ENCODE measurements at places on chromosomes 7 and 10.
A peak's percentile ranks its signal among the peaks of the same experiment; 100 is the strongest.

DNA sequence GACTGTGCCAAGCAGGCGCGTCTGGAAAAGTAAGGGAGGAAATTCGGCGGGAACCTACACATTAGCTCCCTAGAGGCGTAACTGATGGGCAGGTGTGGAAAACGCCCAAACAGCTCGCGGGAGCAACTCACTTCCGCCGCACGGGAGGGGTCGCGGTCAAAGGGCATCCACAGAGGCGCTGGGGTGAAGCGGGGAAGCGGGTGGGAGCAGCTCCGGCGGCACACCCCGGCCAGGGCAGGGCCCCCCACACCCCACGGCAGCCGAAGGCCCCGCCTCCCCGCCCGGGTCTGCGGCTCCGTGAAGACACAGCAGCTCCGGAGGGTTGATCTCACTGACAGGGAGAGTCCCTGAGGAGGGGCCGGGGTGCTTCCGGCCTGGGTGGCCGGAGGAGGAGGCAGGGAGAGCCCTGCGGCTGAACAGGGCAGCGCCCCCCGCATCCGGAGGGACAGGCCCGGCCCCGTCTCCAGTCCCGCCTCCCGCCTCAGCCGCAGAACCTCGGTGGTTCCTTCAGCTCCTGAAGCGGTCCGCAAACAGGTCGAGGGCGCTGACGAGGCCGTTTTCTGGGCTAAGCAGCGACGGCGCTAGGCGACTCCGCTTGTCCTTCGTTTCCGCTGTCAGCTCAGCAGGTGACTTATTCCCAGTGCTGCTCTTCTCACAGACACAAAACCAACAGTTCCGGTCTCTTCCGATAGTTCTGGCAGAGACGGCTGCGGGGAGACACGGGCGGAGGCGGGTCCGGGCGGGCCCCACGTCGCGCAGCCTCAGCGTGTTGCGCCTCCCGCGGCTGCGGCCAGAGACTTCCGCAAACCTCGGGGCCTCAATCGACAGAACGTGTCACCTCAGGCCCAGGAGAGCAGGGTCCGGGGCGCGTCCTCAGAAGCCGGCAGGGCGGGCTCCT, 276.1 kb downstream of the DNAJB6 start:
- DNase-seq, result no peak

DNA sequence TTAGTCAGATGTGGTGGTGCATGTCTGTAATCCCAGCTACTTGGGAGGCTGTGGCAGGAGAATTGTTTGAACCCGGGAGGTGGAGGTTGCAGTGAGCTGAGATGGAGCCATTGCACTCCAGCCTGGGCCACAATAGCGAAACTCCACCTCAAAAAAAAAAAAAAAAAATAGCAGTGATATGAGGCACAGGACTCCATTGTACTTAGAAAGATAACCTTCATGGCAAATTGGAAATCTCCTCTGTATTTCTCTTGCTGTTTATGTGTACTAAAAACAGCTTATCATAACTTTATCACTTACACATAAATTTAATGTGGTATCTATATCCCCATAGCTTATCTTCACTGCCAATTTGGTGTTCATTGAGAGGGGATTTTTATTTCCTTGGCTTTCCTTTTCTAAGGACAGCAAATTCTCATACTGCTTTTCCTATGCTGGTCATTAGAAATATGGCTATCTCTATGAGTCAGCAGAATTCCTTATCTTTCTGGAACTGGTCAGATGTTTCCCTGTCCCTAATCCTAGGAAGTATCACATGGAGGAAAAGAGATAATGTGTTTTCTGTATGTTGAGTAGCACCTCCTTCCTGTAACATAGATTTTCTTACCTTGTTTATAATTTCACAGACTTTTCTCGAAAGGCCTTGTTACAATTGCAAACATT, 40.6 kb upstream of the ZEB1 start:
- DNase-seq, result no peak

- no peak for DNase-seq
These were observed 897.8 kb upstream of the PHF14 start for GRCh38 chr7:10075866-10076265.

GRCh38 chr7:111264981-111265380, 174.1 kb downstream of the LRRN3 start:
- DNase-seq, result no peak

GRCh38 chr10:124565565-124566221, 104.1 kb downstream of the LHPP start:
- DNase-seq, result peak; percentile 81

GRCh38 chr7:92727755-92728154, 108.6 kb downstream of the CDK6 start:
- DNase-seq, result no peak

GRCh38 chr7:25894902-25895791, 256.9 kb upstream of the NFE2L3 start:
- no peak for DNase-seq

DNA sequence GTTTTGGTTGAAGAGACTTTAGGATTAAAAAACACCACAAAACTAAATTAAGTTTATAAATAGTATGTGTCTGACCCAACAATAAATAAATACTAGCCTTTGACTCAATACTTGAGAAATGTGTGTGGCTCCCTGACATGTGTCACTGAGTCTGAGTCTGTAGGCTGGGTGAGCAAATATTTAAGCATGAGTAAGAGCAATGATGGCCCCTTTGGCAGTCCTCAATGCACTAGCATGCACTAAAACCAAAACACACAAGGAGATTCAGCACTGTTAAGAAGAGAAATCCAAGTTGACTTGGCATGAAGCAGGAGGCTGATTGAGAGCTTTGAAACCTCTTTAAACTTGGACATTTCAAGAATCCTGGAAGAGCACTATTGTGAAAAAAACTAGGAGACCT, 37.1 kb downstream of the CCDC71L start:
- DNase-seq, result no peak

- no peak for DNase-seq
These were observed 97.7 kb downstream of the TMEM130 start for GRCh38 chr7:98771941-98772603.

DNA sequence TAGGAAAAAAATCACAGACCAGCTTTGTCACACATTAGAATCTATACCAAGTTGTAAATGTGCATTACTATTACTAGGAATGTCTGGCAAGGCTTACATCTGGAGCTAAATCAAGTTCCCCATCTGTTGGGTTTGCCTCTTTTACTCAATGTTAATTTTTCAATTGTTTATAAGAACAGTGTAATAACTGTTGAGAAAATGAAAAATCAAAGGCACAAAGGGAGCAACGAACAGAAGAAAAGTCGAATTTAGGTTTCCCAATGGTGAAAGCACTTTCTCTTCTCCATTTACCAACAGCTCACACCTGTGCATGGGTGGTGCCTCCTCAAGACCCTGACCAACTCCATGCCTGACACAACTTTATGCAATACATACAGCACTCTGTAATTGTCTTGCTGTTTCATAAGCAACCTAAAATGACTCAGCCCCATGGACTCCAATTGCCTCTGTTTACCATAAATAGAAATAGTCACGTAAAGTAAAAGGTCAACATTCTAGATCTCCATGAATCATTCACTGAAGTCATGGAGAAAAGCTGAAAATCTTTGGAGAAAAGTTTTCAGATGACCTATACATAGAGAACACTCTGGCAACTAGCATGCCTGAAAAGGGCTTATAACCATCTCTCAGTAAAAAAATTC, 95.5 kb upstream of the KCNIP2 start:
- no peak for DNase-seq

- DNase-seq, result no peak
These were observed 189.6 kb downstream of the COBL start for GRCh38 chr7:51126813-51127617.

- DNase-seq, result no peak
These were observed 129.1 kb downstream of the SEPTIN14 start for GRCh38 chr7:55733241-55734140.

GRCh38 chr7:13041368-13041988, 354.0 kb downstream of the ARL4A start:
- DNase-seq, result no peak

DNA sequence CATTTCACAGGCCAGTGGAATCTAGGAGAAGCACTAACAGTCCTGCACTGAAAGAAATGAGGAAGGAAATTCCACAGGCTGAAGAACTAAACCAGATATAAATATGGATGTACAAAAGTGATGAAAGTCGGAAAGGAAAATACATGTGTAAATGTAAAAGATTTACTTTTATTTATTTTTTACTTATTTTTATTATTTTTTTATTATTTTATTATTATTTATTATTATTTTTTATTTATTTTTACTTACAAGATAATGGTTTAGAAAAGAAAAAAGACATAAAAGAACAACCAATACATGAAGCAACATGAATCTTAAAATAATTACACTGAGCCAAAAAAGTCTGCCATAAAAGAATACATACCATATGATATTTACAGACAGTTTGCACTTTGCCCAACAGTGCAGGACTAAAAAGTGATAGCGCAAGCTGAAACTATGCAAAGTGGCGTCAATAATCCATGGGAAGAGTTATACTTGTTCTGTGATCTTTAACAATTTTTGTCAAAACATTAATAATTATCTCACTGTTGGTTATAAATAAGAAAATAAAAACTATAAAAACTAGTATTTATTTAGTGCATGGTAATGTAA, 317.8 kb upstream of the MKI67 start:
- no peak for DNase-seq

- DNase-seq, result no peak
These were observed 210.5 kb downstream of the TWIST1 start for GRCh38 chr7:18906901-18907300.

DNA sequence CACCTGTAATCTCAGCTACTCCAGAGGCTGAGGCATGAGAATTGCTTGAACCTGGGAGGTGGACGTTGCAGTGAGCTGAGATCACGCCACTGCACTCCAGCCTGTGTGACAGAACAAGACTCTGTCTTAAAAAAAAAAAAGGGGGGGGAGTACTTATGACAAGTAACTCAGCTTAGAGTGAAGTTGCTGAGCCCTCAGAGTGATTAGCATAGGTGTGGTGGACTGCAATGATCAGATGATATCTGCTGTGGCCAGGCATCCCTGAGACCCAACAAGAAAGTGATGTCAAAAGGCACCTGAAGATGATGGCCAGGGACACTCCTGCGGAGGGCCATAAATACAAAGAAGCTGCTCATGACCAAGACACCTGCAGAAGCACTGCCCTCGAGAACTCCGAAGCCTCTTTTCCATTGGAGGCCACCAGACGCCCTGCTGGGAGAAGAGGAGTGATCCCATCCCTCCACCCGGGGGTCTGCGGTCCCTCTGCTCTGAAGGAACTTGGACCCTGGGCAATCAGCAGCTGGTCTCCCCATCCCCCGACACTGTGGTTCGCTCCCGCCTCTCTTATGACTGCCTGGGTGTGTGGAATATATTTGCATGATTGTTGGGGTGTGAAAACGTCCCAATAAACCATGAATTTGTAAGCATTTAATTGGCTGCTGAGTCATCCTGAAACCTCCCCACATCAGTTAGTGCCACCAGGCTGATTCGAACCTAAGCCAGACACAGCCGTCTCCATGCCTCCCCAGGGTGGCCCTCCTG, 46.0 kb downstream of the RASGEF1A start:
- no peak for DNase-seq

- DNase-seq, result no peak
These were observed 102.5 kb downstream of the SAMD9 start for GRCh38 chr7:93015101-93015778.

DNA sequence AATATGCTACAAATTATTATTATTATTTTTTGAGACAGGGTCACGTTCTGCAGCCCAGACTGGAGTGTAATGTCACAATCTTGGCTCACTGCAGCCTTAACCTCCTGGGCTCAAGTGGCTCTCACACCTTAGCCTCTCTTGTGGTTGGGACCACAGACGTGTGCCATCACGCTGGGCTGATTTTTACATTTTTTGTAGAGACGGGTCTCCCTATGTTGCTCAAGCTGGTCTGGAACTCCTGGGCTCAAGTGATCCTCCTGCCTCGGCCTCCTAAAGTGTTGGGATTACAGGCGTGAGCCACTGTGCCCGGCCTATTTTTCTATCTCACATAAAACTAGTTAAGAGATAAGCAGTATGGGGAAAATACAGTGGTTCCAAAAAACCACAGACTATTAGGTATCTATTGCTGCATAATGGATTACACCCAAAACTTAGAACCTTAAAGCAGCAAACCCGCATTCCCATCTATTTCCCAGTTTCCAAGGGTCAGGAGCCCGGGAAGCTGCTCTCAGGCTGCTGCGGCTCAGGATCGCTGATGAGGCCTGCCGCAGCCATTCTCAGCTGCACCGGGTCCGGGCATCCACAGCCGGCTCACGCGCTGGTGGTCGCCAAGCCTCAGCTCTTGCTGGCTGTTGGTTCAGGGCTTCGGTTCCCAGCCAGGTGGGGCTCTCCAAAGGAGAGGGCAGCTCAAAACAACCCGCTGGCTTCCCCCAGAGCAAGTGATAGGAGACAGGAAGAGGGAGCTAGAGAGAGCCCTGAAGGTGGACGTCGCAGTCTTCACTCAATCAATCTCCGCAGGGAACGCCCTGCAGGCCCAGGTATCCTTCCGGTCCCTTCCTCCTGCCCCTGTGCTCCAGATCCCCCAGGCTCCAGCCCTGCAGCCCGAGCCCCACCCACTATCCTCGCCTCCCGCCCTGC, 128.2 kb downstream of the UBE2H start:
- peak; percentile 89 for DNase-seq

DNA sequence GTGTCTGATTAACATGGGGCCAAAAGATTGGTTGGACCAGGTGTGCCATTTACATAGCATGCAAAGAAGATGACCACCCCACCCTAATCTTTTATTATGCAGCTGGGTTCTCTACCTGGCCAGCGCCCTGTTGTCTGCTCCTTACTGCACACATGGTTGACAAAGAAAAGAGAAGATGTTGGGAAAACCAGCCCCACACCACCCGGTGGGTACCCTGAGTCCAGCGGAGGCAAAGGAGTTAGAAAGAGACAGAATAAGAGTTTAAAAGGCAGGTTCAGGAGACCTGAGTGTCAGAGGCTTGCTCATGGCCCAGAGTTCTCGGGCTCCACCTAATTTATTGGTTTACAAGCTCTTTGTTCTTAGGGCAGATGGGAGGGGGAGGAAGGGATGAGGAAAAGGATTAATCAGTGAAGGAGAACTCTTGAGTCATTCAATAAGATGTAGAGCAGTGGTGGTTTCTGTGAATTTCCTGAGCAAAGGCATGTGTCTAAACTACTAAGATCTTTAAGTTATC, 24.1 kb upstream of the ABCA13 start:
- DNase-seq, result no peak

GRCh38 chr10:60382946-60383681, 6.6 kb downstream of the ANK3 start:
- DNase-seq, result no peak

- DNase-seq, result no peak
These were observed 12.8 kb upstream of the MBL2 start for GRCh38 chr10:52785418-52785817.

GRCh38 chr10:104339469-104340110, 1.3 kb upstream of the ITPRIP start:
- no peak for DNase-seq

- no peak for DNase-seq
These were observed 66.8 kb downstream of the PCGF5 start for GRCh38 chr10:91287276-91287675.

DNA sequence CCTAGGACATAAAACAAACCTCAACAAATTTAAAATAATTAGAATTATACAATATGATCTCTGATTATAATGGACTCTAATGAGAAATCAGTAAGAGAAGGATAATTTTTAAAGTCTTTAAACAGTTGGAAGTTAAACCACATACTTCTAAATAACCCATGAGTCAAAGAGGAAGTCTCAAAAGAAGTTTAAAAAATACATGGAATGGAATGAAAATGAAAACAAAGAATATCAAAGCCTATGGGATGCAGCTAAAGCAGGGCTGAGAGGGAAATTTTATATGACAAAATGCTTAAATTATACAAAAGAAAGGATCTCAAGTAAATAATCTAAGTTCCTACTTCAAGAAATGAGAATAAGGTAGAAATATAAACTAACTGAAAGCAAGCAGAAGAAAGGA, 460.5 kb downstream of the RPS24 start:
- DNase-seq, result no peak

All from NCI-H1092 (cell line).